Ureter (tissue), 1 donor: ENCODE measurements at places on chromosomes 4 and X. TPM values are rescaled to one million over a fixed set of nuclear protein-coding genes. Genes with fewer than 3 reads are reported as not detected.

The CDS1 gene
- total RNA-seq: 17.9 TPM

DNA sequence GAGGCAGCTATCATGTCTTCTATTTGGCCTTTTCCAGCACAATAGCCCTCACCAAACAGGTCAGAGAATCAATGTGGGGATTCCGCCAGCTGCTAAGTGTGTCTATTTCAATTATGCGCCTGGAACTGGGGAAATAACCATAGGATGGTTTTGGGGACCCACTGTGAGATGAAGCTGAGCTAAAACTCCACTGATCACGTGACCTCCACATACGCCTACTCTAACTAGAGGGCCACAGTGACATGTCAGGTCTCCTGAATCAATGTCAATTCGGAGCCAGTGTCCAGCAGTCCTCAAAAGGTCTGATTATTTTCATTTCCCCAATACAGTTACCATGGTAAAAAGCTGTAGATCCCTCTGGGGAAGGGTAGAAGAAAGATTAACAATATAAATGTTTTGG, 10.2 kb upstream of the BANK1 start:
- DNase-seq: no peak

DNA sequence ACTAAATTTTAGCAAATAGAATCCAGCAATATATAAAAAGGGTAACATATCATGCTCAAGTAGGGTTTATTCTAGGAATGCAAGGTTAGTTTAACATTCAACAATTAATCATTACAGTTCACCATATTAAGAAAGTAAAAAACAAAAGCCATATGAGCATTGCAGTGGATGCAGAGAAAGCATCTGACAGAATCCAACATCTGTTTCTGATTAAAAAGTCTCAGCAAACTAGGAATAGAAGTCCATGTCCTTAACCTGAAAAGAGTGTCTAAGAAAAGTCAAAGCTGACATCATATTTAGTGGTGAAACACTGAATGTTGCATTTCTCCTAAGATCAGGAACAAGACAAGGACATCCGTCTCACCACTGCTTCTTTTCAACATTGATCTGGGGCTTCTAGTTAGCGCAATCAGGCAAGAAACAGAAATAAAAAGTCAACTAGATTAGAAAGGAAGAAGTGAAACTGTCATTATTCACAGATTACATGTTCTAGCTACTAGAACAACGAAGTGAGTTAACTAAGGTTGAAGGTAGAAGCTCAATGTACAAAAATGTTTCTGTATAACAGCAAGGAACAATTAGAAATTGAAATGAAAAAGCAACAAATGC, 49.3 kb downstream of the MRPL1 start:
- no peak for DNase-seq

GRCh38 chr4:108830509-108831244, 67.8 kb upstream of the ETNPPL start:
- DNase-seq: no peak

GRCh38 chr4:41361794-41362526, 105.2 kb downstream of the UCHL1 start:
- DNase-seq: no peak
